Fibroblast of the aortic adventitia (primary cell): ENCODE measurements at places on chromosomes 1 and 21. TPM values are rescaled to one million over a fixed set of nuclear protein-coding genes. Genes with fewer than 3 reads are reported as not detected.

RSRP1 gene
- total RNA-seq, result 51.2 and 174 TPM in 2 replicates

GRCh38 chr1:42311138-42311537 is 23.9 kb downstream of the FOXJ3 start:
- DNase-seq, result no peak

DNA sequence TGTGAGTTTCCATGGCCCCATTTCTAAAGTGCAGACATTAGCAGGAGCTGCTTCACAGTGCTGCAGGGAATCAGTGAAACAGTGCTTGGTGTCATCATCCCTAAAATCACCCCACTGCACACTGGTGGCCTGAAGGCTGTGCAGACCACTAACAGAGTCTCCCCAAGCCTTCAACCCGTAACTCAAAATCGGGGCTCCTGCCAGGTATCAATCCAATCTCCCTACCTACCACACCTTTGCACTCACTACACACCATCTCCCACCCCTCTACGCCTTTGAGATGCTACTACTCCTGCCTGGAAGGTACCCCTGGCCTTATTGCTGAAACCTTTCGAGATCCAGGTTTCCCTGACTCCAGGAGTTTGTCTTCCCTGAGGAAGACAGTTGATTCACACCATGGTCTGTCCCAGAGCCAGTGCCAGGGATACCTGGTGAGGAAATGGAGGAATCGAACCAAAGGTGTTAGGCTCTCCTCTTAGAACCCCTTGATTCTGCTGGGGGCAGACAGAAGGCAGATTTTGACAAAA is 25.5 kb downstream of the SLC2A1 start:
- DNase-seq, result no peak

VWA1 gene
- total RNA-seq, result 1.8 and 2.9 TPM in 2 replicates

DNA sequence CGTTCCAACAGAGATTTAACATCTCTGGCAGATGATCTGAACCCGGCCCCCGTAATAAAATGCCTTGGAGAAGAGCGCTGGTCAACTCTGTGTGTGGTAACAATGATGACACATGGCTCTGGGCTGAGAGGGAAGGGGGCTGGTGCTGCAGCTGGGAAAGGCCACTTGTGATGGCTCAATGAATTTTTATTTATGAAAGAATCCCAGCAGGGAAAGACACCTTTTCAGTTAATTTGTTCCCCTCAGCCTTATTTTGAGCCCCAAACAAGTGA is 59.4 kb downstream of the SYT6 start:
- no peak for DNase-seq
